Astrocyte of the spinal cord (primary cell): ENCODE measurements at places on chromosomes 5 and 9.

GRCh38 chr9:20618361-20618802 is 3.9 kb downstream of the MLLT3 start:
- no peak for DNase-seq

DNA sequence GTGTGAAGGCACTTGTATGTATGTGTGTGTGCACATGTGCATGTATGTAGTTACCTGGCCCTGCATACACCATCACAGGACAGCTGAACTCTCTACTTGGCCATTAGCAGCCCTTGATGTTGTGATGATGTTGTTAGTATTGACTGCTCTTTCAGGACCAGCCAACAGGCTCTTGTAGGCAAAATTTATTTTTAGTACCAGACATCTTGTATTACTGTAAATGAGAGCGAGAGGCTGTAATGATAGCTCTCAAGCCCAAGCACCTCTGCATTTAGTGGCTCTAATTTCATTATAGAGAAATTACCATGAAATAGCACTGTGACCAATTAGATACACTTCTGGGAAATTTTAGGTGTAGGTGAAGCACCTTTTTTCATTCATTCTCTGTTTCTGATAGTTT is 158.0 kb downstream of the SMARCA2 start:
- no peak for DNase-seq

GRCh38 chr9:115674091-115674490 is 479.5 kb upstream of the PAPPA start:
- DNase-seq, result no peak

DNA sequence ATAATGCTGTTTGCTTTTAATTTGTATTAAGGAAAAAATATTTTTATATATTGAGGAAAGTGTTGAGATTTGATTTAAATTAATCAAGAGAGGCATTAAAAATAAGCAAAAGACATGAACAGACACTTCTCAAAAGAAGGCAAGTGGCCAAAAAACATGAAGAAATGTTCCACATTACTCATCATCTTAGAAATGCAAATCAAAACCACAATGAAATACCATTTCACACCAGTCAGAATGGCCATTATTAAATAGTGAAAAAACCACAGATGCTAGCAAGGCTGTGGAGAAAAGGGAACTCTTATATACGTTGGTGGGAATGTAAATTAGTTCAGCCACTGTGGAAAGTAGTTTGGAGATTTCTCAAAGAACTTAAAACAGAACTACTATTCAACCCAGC is 45.9 kb downstream of the RANBP17 start:
- DNase-seq, result peak; percentile 87

DNA sequence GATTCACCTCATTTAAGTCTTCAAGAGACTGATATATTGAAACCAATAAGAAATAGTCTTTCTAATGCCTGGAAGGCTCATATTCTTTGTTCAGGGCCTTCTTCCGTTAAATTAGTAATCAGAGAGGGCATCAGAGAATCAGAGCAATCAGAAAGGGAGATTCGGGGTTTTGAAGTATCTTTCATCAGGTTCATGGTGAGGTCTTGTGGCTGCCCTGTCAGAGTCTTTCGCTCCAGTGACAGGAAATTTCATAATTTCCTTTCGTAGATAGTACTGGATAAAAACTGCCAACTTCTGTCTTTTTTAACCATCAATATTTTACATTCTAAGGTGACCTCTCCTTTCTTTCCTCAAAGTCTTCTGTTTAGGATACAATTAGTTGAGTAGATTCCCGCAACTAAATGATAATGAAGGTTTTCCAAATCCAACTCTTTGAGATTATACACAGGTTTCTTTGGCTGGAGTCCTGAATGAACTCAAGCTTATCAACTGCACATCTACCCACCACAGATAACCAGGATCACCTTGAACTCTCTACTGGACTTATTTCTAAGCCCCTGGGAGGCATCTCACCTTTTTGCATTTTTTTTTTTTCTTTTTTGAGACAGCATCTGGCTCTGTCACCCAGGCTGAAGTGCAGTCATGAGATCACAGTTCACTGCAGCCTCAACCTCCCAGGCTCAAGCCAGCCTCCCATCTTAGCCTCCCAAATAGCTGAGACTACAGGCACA is 5.5 kb downstream of the IL31RA start:
- DNase-seq, result no peak

DNA sequence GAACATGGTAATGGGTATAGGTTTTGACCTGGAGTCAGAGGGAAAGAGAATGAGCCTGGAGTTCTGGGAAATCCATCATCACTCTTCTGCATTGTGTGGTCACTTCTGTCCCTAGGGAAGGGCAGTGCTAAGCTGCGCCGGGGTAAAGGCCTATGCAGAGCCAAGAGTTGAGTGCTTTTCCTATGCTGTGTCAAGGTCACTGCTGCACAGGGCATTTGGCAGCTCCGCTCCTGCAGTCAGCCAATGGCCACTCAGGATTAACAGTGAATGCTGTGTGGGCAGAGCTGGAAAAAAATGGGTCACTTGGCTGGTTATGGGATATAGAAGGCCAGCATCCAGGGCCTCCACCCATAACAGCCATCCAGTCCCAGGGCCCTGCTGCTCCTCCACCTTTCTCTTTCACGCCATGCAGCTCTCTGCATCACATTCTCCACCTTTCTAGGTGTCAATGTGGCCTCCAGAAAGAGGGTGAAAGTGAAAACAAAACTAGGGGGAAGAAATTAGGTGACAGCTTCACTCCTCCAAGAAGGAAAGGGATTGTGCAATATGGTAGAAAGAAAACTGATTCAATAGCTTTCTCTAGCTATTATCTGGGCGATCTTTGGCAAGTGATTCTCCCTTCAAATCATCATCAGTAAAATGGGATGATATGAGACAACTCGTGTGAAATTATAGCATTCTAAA is 279.3 kb upstream of the ANKRD55 start:
- DNase-seq, result no peak

GRCh38 chr5:37668524-37669047 is 171.3 kb downstream of the GDNF start:
- peak; percentile 98 for DNase-seq

GRCh38 chr5:82278711-82279370 is 687 bp upstream of the RPS23 start:
- no peak for DNase-seq

DNA sequence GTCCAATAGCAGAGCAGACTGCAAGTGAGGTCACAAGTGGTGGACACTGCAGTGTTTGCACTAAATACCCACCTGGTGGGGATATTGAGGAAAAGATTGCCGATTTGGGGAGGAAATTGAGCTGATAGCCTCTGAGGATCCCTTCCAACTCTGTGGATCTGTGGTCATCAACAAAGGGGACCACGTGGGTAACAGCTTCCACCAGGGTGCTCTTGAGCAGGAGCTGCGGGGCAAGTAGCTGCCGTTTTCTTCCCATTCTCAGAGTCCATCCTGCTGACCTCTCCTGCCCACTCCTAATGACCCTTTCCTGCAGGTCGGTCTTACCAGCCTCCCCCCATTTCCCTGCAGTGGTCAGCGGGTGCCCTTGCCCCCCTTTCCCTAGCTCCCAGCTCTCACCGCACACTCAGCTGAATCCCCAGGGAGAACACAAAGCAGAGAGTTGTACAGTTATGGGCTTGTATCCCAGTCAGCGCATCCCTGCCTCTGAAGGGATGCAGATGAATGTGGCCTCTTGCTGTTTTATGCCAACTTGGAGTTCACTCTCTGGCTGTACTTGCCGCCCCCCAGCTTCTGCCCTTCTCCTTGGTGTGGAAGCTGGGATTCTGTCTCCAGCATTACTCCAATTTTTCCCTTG is 18.0 kb downstream of the DAPK1 start:
- no peak for DNase-seq

DNA sequence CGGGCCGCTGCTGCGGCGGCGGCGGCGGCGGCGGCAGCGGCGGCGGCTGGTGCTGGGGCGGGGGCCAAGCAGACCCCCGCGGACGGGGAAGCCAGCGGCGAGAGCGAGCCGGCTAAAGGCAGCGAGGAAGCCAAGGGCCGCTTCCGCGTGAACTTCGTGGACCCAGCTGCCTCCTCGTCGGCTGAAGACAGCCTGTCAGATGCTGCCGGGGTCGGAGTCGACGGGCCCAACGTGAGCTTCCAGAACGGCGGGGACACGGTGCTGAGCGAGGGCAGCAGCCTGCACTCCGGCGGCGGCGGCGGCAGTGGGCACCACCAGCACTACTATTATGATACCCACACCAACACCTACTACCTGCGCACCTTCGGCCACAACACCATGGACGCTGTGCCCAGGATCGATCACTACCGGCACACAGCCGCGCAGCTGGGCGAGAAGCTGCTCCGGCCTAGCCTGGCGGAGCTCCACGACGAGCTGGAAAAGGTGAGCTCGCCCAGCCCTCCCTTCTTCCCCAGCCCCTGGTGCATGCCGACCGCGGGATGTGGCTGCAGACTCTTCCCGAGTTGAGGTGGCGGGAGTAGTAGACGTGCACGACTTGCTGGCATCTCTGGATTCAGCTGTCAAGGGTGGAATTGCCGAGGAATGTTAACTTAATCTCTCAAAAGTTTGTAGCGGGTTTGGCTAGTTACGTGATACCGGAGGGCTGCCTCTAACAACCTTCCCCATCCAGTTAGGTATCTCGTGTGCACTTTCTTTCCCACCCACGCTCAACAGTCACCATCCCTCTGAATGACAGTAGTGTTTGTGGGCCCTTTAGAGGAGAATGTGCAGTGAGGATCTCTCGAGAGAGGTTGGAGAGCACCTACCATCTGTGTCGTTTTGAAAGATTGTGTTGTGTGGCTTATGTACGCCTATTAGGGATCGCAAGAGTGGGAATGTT is 932 bp downstream of the SLC12A2 start:
- DNase-seq, result no peak

- DNase-seq, result peak; percentile 66
These were observed 68.4 kb downstream of the ANKRD33B start for GRCh38 chr5:10632110-10632761.

DNA sequence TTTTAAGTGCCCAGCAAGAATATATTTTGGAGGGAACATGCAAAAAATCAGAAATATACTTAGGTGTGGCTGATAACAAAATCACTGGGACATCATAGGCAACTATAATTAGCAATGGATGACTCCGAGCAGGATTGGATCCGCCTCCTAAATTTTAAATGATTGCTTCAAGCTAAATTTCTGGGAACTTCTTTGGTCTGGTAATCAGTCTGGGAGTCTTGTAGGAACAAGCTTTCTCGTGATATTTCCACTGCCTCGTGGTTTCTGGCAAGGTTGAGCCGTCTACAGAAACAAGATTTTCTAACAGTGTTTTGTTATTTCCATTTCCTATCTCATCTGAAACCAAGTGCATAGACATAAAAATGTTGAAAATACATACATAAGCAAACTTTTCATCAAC is 232.6 kb downstream of the BNC2 start:
- DNase-seq, result peak; percentile 44

- no peak for DNase-seq
These were observed 23.4 kb upstream of the LECT2 start for GRCh38 chr5:135978212-135978631.
